AML-193 (cell line): ENCODE measurements at places on chromosomes 4 and X.
A peak's percentile ranks its signal among the peaks of the same experiment; 100 is the strongest.

- no peak for DNase-seq
Measured at GRCh38 chrX:10759141-10759799, 138.9 kb upstream of the MID1 start.

GRCh38 chr4:101914761-101915160 lies 124.2 kb downstream of the BANK1 start:
- no peak for DNase-seq

DNA sequence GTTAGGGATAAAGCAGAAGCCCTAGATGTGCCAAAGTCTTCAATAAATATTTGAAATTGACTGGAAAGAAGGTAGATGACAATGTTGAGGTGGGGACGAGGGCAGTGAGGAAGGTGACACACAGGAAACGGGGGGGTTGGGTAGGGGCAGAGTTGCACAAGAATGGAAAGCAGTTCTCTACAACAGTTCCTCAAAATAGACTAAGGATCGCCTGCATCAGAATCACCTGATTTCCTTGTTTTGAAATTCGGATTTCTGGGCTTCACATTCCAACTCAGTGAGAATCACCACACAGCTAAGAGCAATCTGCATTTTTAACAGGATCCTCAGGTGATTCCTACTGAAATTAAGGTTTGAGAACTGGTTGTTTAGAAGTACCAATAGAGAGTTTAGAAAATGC lies 70.6 kb downstream of the ARFIP1 start:
- peak; percentile 80 for DNase-seq

GRCh38 chr4:163091685-163092034 lies 75.0 kb downstream of the NAF1 start:
- DNase-seq: no peak

GRCh38 chr4:41747230-41748055 lies 1.1 kb downstream of the PHOX2B start:
- DNase-seq: no peak

GRCh38 chr4:145340071-145340675 lies 141.5 kb upstream of the SMAD1 start:
- DNase-seq: no peak

- DNase-seq: no peak
Measured at GRCh38 chr4:14254926-14255325, 627.4 kb upstream of the BOD1L1 start.

- DNase-seq: peak; percentile 42
Measured at GRCh38 chrX:78106651-78106986, 2.6 kb downstream of the PGK1 start.

DNA sequence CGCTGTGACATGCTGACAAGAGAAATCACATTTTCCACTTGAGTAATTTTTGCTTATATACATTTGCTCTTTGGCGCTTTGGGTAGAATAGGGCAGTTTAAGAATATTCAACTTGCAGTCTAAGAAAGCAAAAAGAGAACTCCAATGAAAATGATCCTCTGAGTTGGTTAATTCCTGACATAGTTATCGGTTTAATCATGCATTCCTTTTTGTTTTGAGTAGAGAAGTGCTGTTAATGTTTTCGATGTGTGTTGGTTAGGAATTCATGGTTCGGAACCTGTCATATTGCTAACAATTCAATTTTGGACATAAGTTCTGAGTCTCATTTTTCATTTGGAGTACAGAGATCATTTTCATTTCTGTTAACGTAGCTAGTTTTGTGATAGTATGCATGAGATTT lies 700.6 kb upstream of the PITX2 start:
- no peak for DNase-seq

DNA sequence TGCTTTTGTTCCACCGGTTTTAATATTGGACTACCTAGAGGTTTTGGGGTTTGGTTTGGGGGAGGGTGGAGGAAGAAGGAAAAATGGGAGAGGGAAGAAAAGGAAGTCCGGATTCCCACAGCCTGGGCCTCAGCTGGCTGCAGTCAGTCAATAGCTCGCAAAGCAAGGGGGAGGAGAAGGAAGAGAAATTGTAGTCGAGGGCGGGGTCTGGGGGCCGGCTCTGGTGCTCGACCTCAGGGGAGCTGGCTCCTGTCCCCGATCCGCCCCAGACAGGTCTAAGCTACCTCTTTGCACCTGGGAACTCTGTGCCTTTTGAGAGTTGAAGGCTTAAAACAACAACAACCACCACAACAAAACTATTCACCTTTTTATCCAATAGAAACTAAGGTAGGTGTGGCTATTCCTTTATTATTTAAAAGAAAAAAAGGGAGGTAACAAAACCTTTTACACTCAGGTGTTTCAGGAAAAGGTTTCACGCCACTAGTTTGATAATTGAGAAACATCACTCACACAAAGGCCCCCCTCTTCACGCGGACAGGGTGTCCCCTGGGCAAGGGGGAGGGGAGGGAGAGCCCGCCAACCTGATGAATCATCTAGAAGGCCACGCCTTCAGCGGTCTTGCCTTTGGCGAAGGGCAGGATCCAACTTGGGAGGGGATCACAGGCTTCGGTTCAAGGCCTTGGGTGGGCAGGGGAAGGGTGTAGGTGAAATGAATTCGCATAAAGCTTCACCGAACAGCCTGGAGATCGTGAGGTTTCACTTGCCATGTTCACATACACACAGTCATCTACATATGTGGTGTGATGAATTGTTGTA lies 1.6 kb upstream of the LNX1 start:
- DNase-seq: no peak

GRCh38 chr4:13703096-13703495 lies 75.6 kb upstream of the BOD1L1 start:
- DNase-seq: no peak

GRCh38 chrX:102604327-102604726 lies 5.0 kb downstream of the ARMCX5 start:
- DNase-seq: no peak

GRCh38 chr4:144721994-144722393 lies 76.0 kb downstream of the HHIP start:
- DNase-seq: no peak

GRCh38 chr4:185672618-185673017 lies 137.3 kb upstream of the PDLIM3 start:
- no peak for DNase-seq

GRCh38 chrX:41406201-41406600 lies 40.9 kb upstream of the NYX start:
- no peak for DNase-seq

DNA sequence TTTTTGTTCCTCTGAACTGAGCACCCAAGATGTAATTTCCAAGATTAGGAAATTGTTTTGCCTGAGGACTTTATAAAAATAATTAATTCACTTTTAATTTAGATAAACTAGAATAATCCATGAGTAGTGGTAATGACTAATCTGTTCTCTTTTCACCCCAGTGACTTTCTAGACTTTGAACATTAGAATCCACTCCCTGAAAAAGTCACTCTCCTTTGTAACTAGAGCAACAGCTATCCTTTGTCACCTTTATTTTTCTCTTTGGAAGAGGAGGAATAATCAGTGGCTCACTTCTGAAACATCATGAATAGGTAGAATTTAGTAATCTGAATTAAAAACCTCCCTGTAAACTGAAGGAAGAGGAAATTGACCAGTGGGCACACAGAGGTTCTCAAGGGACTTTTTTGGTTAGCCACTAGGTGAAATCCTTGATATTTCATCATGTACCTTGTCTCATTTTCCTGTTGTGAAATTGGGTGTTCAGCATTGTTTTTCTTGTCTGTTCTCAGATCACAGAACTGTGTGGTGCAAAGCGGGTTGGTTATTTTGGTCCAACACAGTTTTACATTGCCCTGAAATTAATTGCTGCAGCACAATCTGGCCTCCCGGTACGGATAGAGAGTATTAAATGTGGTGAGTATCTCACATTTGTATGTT lies 59.4 kb downstream of the REPS2 start:
- peak; percentile 68 for DNase-seq

DNA sequence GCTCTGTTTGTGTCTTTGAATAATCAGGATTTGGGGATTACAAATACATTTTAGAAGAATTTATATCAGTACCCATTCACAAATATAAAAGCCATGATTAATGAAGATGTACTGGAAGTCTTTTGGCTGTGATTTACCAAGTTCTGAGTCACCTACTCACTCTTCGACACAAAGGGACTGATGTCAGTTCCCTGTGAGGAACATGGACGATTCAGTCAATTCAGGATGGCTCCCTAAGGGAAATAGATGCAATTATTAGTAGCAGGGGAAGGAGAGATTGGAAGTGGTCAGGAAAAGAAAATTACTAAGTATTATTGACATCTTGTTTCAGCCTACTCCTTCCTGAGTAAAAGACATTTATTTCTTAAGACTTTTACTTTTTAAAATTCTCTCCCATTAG lies 550.7 kb upstream of the SLIT2 start:
- DNase-seq: no peak

- DNase-seq: no peak
Measured at GRCh38 chr4:70844180-70844579, 4.5 kb upstream of the GRSF1 start.

DNA sequence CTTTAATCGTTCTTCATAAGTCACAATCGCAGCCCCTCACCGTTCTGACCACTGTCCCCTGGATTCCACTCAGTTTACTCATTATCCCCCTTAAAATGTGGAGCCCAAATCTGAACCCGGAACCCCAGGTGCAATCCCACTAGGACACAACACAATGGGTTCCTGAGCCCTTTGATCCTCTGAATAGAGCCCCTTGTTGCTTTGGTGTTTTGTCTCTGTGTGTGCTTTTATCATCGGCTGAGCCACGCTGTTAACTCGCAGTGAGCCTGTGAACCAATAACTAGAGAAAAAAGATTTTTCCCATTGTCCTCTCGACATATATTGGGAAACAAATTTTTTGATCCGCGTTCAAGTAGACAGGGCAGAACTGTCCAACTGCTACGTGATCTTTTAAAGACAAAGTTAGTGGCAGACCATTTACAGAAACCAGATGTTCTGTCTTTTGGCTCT lies 617 bp upstream of the PDHA1 start:
- DNase-seq: no peak

DNA sequence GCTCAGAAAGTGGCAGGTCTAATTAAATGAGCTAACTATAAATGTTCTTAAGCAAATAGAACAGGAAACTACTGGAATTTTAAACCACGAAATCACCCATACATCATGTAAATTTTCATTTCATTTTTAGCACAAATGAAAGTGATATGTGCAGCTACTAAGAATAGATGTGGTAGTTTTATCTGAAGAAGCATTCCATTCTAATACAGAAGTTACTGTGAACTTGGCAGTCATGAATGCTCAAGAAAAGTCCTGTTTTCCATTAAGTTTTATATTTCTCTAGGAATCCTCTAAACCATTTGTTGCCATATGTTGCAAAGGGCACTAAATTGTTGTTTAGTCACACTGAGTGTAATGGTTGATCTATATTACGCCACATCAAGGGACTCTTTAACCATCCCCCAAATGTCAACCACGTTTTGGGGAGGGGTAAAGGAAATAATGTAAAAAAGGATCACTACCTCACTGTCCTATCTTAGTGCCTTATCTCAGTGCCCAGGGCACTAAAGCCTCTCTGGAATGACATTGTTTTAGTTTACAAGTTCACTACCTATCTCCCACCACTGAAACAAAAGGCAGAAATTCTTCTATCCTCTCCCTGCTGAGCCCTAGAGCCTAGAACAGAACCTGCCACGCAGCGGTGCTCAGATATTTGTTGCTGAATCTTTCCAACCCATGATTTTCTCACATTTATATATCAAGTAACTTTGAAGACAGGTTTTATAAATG lies 118.0 kb downstream of the SHISA3 start:
- no peak for DNase-seq

DNA sequence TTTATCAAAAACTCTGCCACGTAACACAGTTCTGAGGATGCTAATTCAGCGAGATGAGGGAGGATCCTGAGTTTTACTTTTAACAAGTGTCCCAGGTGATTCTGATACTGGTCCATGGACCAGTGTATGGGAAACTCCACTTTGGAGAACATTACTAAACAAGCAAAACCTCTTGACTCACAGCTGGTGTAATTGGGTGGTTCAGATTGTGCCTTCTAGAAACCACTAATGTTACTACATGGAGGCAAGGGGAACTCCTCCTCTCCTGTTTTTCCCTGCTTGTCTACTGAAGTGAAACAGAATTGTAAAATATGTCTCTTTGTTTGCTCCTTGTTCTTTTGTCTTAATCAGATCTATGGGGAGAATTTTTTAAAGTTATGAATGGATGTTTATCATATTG lies 62.6 kb downstream of the FRAS1 start:
- DNase-seq: no peak

- no peak for DNase-seq
Measured at GRCh38 chrX:102808336-102808735, 87.8 kb downstream of the GPRASP3 start.

DNA sequence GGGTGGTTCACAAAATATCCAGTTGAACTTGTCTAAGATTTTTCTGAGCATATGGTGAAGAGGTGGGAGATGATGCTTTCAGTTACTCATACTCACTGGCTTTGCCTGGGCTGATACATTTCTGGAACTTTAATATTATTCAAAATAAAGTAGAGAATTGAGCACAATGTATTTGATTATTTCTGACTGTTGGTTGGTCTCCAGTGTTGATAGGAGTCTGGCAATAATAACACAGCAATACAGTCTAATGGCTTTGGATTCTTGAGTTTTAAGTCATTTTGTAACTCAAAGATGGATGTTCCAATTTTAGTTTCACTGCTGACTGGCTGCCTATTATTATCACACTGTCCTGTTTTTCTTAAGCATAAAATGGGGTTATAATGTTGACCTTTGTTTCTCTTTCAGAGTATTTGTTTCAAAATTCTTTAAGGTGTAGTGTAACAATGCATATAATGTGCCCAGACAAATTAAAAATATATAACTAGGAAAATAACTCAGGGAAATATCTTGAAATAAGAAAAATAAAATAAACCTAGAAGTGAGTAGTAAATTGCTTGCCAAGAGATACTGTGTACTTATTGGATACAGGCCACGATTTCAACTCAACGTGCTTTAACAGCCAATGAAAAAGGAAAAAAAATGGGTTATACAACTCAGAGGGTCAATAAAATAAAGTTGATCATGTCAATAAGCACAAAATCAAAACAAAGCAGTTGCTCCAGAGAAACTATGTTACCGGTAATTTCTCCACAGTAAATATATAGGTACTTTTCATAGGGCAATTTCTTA lies 99.0 kb downstream of the ARSJ start:
- no peak for DNase-seq

DNA sequence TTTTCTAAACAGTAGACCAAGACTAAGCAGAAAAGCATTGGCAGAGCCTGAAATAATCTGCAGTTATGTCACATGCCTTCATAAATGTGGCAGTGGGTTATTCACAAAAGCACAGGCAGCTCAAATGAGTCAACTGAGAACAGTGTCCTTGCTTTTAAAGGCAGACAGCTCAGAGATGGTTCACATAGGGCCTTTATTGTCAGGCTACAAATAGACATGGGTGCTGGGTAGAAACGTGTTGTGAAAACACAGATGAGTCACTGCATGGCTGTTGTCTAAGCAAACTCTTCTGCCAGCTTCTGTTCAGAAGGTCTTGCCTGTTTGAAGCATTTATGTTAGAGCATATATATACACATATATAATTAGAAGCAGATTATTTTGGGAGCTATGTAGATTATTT lies 118.0 kb downstream of the SLC4A4 start:
- no peak for DNase-seq

- no peak for DNase-seq
Measured at GRCh38 chrX:17616936-17617335, 120.4 kb upstream of the SCML1 start.
